ENCODE measurements at places on chromosomes 4 and X.

DNA sequence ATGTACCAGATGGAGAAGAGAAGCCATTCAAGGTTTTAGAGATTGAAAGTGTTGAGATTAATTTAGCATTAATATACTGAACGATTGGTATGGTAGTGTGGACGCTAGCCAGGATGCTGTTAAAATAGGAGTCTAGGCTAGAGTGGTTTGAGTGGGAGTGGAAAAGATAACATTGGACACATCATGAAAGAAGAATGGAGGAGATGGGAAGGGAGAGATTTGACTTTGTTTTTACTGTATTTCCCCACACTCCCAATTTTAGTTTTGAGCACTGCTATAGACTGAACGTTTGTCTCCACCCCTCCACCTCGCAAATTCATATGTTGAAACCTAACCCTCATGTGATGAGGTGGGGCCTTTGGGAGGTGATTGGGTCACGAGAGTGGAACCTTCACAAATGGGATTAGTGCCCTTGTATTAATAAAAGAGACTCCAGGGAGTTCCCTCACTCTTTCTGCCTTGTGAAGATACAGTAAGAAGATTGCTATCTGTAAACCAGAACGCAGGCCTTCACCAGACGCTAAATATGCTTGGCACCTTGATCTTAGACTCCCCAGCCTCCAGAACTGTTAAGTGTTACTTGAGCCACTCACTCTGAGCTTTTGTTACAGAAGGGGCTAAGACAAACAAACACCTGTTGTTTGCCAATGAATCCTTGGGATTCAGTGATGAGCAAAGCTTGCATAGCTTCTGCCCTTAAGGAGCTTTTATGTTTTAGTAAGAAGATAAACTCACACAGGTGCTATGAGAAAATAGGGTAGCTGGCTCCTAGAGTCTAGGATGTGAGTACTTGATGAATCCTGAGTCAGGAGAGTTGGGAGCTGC is 25.8 kb downstream of the USP9X start:
- no peak for DNase-seq

- no peak for DNase-seq
Observed at GRCh38 chrX:20715176-20715575, 448.5 kb upstream of the RPS6KA3 start.

DNA sequence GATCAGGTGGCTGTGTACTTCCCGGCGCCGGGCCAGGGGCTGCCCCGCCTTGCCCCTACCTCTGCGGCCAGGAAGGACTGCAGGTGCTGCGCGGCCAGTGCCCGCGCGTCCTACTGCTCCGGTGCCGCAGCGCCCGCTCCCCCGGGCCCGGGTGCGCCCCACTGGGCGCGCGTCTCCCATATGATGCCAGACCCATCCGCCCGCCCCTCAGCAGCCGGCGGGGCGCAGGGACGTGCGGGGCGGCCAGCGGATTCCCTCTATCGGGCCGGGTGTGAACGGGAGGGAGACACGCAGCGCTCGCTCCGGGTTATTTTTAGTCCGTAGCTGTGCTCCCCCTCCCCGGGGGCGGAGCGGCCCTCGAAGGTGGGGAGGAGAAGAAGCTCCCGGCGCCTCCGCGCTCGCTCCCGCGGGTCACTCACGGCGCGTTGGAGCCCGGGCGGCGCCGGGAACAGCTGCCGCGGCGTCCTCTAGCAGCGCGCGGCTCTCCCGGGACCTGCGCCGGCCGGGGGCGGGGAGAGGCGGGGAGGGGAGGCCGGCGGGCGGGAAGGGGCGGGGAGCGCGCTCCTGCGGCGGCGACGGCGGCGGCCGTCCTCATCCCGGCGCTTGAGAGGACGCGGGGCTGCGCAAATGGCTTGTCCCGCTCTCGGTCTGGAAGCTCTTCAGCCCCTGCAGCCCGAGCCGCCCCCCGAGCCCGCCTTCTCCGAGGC is 103.6 kb downstream of the UCHL1 start:
- DNase-seq = no peak

DNA sequence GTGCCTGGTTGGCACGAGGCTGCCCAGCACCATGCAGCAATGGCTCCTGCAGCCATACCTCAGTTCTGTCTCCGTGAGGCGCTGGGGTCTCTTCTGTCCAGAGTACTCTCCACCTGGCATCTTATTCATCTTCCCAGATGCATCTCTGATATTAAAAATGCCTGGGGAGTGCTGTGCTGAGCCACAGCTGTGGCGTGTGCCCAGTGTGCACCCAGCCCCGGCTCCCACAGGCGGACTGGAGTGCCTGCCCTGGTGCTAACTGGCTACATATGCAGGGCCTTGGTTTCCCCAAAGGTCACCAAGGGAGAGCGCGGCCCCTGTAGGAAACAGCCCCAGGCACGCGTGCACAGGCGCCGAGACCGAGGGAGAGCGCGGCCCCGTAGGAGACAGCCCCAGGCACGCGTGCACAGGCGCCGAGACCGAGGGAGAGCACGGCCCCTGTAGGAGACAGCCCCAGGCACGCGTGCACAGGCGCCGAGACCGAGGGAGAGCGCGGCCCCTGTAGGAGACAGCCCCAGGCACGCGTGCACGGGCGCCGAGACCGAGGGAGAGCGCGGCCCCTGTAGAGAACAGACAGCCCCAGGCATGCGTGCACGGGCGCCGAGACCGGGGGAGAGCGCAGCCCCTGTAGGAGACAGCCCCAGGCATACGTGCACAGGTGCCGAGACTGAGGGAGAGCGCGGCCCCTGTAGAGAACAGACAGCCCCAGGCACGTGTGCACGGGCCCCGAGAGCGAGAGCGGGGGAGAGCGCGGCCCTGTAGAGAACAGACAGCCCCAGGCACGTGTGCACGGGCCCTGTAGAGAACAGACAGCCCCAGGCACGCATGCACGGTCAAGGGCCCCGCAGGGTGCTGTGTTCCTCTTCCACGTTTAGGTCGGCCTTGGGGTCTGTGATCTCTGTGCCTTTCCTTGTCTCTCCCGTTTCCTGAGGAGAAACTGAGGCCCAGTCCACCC is 14.5 kb downstream of the TMEM175 start:
- no peak for DNase-seq

DNA sequence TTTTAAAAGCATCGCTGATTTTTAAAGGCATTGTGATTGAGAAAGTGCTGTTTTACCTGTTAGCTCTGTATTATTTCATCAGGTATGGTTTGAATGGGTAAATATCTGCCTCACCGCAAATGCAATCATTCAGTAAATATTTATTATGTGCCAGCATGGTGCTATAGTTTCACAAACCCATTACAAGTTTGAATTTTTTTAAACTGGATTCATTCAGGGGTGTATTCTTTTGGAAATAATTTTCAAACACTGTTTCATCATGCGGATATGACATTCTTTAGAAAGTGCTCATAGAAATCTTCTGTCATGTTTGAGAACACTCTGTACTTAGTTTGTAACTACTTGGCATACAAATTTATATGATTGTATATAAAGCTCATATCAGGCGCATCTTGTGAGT is 37.2 kb downstream of the LIMCH1 start:
- no peak for DNase-seq

DNA sequence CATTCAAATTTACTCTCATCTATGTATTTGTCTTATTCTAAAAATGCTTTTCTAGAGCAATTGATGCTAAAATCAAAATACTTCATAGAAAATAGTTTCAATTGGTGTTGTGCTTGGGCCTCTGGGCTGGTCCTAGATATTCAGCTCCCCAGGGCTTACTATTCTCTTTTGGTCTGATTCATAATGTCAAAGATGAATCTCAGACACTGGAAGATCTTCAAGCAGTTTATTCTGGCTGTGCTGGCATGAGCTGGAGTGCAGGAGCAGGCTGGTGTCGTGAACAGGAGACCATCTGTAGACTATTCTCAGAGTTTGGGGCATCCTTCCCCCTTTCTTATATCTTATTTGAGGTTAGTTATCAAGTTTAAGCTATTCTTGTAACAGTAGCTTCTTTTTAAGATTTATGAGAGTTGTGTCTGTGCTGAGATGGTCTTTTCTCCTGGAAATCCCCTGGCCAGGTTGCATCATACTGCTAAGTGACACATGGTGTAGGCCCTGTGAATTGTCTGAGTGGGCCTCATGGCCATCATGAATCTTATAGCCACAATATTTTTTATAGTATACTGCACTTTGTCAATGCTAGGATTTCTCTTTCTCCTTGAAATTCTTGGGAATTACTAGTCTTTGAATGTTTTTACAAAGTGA is 1624.0 kb upstream of the IGFBP7 start:
- DNase-seq = no peak

DNA sequence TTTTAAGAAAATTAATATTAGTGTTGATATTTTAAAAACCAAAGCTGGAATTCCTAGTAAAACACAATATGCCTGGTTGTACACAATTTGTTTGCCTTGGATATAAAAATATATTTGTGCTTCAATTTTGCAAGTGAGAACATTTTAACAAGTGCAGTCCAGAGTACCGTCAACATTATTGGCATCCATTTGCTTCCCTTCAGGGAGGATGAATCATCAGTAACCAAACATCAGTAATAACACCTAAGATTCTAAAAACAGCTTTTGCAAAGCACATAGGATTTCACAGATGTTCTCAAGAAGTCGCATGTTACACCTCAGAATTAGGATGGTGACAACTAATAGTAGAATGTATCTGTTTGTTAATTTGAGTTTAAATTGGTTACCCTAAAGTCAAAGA is 262.6 kb upstream of the BMP3 start:
- DNase-seq = no peak

- DNase-seq = no peak
Observed at GRCh38 chr4:35461931-35462659, 782.2 kb downstream of the ARAP2 start.

- DNase-seq = no peak
Observed at GRCh38 chr4:146143888-146144287, 31.6 kb upstream of the LSM6 start.

DNA sequence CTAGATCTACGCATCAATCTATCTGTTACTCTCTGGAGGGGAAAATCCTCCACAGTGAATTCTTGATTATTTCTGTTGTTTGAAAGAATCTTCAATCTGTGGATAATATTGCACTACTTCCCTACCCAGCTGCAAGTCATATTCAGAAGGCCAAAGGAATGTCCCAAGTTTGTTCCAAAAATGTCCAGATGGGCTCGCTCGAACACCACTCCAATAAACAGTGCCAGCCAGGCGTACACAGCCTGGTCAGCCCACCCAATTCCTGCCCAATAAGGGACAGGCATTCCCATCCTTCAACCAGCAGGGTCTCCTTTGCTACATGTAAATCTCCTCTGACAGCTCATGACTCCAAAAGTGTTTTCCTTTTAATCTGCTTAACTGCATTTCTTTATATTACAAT is 80.7 kb upstream of the GPM6B start:
- no peak for DNase-seq

GRCh38 chr4:139530833-139531427 is 25.1 kb downstream of the SETD7 start:
- DNase-seq = peak; percentile 33

- DNase-seq = no peak
Observed at GRCh38 chrX:123217077-123217476, 33.0 kb downstream of the GRIA3 start.

- no peak for DNase-seq
Observed at GRCh38 chr4:120902925-120903324, 19.6 kb downstream of the PRDM5 start.

DNA sequence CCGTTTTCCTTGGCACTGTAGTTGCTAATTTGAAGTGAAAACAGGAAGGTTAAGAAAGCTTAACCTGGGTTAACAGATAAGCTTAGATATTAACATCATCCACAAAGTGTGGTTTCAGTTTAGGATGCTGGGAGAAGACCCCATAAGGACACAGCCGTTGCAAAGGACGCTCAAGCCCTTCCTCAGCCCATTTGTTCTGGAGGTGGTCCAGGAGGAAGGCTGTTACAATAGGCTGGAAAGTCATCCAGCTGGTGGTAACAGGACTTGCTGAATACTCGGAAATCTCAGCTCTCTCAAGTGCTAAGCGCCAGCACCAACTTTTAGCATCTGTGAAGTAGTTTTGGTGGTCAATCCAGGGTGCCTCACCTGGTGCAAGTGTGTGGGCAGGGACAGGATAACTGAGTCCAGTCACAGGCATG is 14.2 kb downstream of the CHST7 start:
- DNase-seq = no peak

DNA sequence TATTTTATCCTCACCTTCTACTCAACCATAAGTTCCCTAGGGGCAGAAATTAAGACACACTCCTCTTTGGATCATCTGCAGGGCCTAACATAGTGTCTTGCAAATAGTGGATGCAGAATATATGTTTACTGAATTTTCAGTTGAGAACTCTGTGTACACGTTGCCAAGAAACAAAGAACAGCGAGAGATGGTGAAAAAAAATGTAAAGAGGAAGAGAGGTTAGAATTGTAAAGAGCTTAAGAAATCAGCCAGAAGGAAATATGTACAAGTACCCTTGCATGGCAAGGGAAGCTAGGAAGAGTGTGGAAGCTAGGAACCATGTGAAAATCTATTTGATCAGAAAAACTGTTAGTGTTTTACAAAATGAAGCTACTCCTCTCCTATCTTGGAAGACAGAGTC is 431.0 kb downstream of the SMARCA1 start:
- DNase-seq = no peak

- DNase-seq = no peak
Observed at GRCh38 chrX:63746715-63747114, 38.3 kb downstream of the ARHGEF9 start.

GRCh38 chr4:149709640-149710039 is 106.0 kb downstream of the IQCM start:
- no peak for DNase-seq

GRCh38 chr4:127224556-127224955 is 408.2 kb upstream of the INTU start:
- DNase-seq = no peak

DNA sequence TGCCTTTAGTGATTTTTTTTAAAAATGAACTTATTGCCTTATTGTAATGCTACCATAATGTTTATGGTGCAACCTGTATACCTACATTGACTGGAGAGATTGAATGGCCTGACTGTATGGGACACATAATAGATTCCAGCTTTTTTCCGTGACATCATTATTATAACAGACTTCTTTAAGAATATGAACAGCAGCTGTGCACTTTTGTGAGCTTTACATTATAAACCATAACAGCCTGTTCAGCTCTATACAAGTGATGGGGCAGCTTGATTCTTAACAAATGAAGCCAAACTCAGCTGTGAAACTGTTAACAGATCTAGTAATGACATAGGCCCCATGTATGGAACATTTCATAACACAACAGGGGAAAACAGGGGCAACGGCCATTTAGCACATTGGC is 187.0 kb downstream of the BMPR1B start:
- no peak for DNase-seq

GRCh38 chr4:2941138-2942036 is 21.8 kb downstream of the NOP14 start:
- no peak for DNase-seq
